ENCODE measurements at places on chromosomes 13 and 19.

DNA sequence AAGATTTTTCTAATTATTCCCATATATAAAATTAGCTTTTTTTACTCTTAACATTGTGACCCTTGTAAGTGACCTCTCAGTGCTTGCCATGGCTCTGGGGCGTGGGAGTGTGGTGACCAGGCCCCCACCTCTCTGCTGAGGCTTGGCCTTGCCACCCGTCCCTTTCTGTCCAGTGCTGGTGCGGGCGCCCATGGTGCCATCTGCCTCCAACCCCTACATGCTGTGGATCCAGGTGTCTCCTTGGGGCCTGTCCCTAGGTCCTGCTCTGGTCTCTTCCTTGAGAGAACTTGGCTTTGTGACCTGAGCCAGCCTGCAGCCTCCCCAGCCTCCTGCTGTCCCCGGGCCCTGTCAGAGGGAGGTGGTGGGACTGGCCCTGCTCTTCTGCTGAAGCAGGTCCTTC, 27.4 kb downstream of the TFDP1 start:
- no peak for DNase-seq

DNA sequence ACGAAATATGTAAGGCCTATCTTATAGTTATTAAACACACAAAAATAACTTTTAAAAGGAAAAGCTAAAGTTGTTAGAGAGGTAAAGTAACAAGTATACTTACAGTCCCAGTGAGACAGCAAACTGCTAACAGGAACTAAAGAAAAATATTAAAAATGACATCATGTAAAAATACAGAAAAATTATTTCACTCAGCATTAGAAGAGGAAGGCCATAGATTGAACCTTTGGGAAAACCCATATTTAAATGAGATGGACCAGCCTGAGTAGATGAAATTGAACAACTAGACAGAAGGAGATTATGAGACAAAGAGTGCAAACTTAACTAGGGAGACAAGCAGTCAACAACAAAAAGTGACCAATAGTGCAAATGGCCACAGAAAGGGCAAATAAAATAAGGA, 49.4 kb downstream of the LNX2 start:
- DNase-seq: no peak

- no peak for DNase-seq
Measured at GRCh38 chr19:44749292-44749691, 784 bp downstream of the BCL3 start.

- DNase-seq: no peak
Measured at GRCh38 chr13:50370303-50370950, 355.2 kb downstream of the KCNRG start.

- DNase-seq: no peak
Measured at GRCh38 chr19:980133-980998, 3.8 kb upstream of the WDR18 start.

DNA sequence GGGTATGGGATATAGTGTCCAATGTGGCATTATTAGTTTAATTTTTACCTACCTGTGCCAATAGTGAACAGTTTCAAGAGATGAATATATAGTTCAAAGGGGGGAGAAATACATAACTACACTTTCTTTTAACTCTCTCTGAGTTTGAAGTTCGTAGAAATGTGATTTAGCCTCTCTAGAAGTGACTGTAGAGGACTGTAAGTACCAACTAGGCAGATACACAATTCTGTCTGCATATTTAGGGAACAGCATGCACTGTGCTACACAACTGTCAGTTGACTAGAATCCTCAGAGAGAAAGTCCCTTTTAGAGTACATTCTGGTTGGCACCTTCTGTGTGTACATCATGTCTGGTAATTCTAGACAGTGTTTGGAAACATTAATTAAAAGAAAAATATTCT, 17.5 kb upstream of the ZNF90 start:
- DNase-seq: no peak

DNA sequence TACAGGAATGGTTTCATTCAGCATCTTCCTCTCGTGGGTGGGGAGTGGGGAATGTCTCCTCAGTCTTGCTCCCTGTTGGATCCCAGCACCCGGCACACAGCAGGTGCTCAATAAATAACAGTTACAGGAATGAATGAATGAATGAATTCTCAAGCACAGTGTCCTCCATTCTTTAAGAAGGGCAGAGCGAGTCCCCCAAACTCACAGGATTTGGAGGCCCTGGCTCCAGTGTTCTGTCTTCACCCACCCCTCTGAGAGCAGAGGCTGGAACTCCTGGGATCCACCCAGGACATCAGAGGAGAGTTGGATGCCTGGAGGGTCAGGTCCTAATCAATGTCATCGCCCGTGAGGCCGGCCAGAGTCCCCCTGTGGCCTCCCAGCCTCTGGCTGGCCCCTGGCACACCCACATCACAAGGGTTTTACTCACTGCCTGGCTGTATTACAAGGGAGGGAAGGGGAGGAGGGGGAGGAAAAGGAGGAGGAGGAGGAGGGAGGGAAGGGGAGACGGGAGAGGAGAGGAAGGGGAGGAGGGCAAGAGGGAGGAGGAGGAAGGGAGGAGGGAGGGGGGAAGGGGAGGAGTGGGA, 8.7 kb upstream of the CREB3L3 start:
- no peak for DNase-seq

- DNase-seq: no peak
Measured at GRCh38 chr13:98214008-98214643, 37.1 kb upstream of the RNF113B start.

GRCh38 chr13:39855236-39855635, 199.8 kb downstream of the COG6 start:
- no peak for DNase-seq

GRCh38 chr13:58999851-59000250, 1163.9 kb downstream of the DIAPH3 start:
- no peak for DNase-seq

- no peak for DNase-seq
Measured at GRCh38 chr13:33994198-33994597, 176.2 kb downstream of the RFC3 start.

GRCh38 chr19:19554074-19555023, 16.3 kb downstream of the CILP2 start:
- DNase-seq: no peak

DNA sequence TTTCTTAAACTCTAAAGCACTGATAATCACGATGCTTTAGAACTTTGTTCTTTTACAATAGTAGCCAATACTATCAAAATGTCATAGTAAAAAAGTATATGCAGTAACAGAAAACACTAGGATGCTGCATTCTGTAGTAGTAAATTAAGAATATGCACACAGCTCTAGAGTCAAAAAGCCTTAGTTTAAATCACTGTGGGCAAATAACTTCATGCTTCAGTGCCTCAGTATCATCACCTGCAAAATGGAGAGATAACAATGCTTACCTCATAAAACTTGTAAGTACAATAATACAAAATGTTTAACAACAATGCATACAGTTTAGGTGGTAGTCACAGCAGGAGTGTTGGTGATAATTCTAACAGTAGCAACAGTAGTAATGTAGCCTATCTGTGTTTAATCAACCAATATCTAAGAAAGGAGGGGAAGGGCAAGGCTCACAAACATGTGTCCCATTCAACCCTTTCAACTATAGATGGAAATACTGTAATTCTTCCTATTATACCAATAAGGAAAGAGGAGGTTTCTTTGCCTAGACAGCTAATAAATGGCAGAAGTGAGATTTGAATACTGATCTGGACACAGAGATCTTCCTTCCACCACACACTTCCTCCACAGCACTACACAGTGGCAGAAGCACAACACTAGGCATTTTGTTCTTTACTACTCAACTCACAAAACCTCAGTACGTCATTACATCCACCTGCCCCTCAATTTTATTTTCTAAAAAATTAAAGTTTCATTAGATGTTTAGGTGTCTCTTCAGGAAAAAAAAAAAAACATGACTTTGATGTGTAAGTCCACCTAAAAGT, 4.6 kb downstream of the RBM26 start:
- DNase-seq: no peak
